T-helper 1 cell (primary cell): ENCODE measurements at places on chromosomes 1 and 21.

- DNase-seq: no peak
Measured at GRCh38 chr1:204296431-204296988, 63.2 kb downstream of the PLEKHA6 start.

GRCh38 chr1:54335011-54335754 is 71.0 kb downstream of the SSBP3 start:
- DNase-seq: no peak

DNA sequence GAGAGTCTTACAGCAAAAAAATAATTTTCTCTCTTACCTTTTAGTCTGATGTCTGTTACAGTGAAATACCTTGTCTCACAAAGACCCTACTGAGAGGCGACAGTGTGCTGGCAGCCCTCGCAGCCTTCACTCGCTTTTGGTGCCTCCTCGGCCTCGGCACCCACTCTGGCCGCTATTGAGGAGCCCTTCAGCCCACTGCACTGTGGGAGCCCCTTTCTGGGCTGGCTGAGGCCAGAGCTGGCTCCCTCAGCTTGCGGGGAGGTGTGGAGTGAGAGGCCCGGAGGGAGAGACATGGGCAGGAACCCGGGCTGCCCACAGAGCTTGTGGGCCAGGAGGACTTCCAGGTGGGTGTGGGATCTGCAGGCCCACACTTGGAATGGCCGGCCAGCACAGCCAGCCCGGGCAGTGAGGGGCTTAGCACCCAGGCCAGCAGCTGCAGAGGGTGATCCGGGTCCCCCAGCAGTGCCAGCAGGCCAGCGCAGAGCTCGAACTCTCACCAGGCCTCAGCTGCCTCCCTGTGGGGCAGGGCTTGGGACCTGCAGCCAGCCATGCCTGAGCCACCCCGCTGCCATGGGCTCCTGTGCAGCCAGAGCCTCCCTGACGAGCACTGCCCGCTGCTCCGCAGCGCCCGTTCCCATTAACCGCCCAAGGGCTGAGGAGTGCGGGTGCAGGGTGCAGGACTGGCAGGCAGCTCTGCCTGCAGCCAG is 10.8 kb upstream of the CFHR1 start:
- DNase-seq: no peak

- no peak for DNase-seq
Measured at GRCh38 chr1:151145304-151146071, 943 bp downstream of the SEMA6C start.

- no peak for DNase-seq
Measured at GRCh38 chr1:210655511-210655910, 326.8 kb downstream of the HHAT start.

- no peak for DNase-seq
Measured at GRCh38 chr1:83802023-83802422, 196.9 kb downstream of the TTLL7 start.

DNA sequence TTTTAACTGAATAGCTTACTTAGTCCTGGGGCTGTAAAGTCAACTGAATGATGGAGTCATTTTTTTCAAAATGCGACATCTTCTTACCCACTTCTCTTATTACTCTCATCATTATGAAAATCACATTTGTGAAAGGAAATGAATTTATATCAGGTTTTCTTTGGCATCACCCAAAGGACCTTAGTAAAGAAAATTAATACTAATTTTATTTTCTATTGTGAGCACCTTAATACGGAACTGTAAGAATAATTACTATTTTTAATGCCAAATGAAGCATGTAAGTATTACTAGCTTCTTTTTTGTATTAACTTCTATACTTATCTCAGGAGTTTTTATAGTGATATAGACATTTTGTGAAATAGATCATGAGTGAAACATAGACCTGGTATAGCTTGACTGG is 30.9 kb downstream of the PTPRC start:
- DNase-seq: no peak

- DNase-seq: no peak
Measured at GRCh38 chr1:182642461-182642860, 38.3 kb upstream of the RGS16 start.

GRCh38 chr1:153793261-153793972 is 18.2 kb downstream of the SLC27A3 start:
- no peak for DNase-seq

- DNase-seq: no peak
Measured at GRCh38 chr21:46286648-46287002, 483 bp downstream of the YBEY start.

DNA sequence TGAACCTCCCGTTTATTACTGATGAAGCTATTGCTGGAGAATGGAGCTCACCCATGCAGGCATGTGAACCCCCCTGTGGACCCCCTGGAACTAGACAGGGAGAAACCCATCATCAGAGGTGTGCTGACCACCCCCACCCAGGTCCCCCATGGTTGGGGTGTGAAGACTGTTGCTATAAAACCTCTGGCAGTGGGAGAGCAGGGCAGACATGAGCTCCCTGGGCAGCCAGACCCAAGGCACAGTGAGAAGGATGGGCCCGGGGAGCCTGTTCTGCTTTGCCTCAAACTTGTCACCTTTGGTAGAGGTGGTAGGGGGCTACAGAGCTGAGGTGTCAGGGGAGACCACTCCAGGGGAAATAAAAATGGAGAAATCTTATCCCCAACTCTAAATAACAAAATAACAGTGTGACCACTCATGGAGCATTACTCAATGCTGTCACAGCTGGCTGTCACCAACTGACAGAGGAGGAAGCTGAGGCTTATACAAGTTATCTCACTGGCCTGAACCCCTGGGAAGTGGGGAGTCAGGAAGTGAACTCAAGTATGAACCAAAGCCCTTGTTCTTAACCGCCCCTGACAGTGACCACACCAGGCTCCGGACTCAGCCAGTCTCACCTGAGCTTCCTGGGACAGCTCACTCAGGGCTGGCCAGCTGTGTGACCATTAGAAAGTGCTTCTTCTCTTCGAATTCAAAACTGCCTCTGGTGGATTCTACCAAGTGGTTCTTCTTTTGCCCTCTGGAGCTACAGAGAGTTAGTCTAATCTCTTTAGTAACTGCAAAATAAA is 698.8 kb downstream of the MATN1 start:
- no peak for DNase-seq

GRCh38 chr1:245332513-245332912 is 177.7 kb downstream of the KIF26B start:
- DNase-seq: no peak

DNA sequence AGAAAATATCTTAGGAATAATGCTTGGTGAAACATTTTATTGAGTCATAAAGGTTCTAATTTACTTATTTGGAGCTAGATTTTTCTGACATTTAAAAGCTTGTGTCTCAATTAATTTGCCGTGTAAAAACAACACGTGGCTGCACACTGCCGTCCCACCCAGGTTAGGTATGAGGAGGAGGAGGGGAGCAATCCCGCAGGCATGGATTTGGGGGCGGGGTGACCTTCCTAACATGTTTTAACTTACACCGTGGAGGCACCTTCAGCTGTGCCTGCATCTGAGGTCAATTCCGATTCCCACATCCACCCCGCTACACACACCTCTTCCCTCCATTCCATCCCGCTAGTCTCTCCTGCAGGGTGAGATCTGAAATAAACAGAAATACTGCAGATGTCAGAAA is 28.5 kb upstream of the UMODL1 start:
- no peak for DNase-seq

- DNase-seq: no peak
Measured at GRCh38 chr1:174766727-174767126, 233.0 kb upstream of the CACYBP start.

DNA sequence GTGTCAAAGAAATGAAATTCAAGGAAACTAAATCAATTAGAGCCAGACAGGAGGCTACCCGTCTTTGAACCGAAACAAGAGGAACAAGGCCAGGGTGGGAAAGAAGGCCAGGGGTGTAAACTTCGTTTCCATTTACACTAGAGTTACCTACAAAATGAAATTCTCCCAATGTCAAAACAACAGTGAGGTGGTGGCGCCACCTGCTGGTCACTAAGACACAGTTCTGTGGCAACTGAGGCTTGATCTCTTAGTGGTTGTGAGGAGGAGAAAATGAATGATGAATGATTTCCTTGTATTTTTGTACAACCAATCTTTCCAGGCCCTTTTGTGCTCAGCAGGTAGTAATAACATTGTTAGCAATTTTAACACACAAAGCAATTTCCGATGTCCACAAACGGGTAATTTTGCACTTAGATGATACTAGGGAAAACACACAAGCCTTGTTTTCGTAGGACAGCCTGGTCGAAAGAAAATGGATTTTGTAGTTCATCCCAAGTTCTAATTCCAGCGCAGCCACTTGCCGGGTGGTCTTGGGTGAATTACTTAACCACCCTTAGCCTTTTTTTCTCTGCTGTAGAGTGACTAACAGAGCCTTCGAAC is 54.8 kb upstream of the SOD1 start:
- peak; percentile 63 for DNase-seq

GRCh38 chr1:5650283-5651026 is 341.8 kb downstream of the NPHP4 start:
- no peak for DNase-seq

- DNase-seq: no peak
Measured at GRCh38 chr1:40817791-40818263, 34.2 kb downstream of the KCNQ4 start.

DNA sequence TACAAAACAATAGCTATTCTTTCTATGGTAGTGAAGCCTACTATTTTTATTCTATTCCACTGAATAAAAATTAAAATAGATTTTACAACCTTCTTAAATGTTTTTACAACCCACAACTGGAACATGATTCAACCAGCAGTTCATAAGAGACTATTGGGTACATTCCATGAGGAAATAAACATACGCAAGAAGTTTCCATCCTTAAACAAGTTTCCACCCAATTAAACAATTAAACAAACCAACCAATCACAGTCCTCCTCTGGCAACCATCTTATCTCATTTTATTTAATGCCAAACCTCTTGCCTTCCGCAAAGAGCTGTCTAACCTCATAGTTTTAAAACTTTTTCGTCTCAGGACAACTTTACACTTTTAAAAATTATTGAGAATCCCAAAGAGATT is 239.0 kb downstream of the RGS7 start:
- DNase-seq: no peak

- DNase-seq: no peak
Measured at GRCh38 chr1:21559788-21560567, 50.8 kb downstream of the ALPL start.

GRCh38 chr1:17199267-17200044 is 5.5 kb upstream of the PADI1 start:
- DNase-seq: no peak

DNA sequence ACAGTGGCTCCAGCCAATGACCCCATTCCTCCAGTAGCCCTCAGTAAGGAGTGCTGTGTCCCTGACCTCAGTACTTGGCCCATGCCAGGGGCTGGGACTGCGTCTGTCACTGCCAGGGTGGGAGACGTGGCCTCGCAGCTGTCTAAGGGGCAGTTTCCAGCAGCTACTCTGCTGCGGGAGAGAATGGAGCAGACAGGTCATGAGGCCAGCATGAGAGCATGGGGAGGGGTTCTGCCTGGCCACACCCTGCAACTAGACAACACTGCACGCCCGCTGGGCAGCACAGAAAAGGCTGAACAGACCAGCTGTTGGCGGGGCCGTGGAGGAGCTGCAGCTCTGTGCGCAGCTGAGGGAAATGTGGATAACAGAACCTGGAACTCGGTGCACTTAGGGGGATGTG is 91.6 kb upstream of the COL6A1 start:
- no peak for DNase-seq

GRCh38 chr1:240094041-240094722 is 2.5 kb downstream of the FMN2 start:
- DNase-seq: no peak

- DNase-seq: no peak
Measured at GRCh38 chr1:98523256-98523655, 138.3 kb upstream of the SNX7 start.

DNA sequence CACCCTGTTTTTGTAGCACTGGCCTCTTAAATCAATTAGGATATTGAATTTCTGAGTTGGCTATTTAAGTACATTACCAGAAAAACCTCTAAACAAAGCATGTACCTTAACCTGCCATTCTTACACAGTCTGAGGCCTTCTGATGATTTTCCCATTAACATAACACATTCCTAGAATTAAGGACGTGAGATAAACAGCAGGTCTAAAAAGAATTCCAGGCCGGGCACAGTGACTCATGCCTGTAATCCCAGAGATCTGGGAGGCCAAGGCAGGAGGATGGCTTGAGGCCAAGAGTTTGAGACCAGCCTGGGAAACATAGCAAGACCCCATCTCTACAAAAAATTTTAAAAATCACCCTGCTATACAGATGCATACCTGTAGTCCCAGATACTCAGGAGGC is 18.0 kb upstream of the LRRC8D start:
- no peak for DNase-seq

DNA sequence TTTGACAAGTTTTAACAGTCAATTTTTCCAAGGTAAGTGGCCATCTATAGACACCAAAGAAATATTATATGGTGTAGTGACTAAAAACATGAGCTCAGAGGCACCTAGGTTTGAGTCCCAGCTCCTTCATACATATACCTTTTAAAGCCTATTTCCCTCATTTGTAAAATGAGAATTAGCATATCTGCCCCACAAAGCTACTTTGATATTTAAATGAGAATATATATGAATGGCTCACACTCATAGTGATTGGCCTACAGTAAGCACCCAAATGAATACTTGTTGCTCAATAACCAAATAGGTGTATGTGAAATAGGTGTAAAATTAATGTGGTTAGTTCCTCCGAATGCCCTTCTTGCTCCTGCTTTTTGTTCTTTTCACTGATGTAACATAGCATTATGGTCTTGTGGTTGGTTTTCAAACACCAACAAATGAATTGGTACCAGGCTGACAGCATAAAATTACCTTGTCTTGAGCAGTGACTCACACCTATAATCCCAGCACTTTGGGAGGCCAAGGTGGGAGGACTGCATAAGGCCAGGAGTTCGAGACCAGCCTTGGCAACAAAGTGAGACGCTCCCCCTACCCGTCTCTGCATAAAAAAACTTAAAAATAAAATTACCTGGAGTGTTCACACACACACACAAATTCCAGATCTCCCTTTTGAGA is 25.3 kb downstream of the CNIH4 start:
- DNase-seq: no peak

GRCh38 chr1:119136401-119136800 is 4.1 kb downstream of the WARS2 start:
- DNase-seq: no peak

GRCh38 chr1:24743404-24744211 is 1.6 kb upstream of the CLIC4 start:
- no peak for DNase-seq

GRCh38 chr1:42999308-42999707 is 40.6 kb upstream of the SLC2A1 start:
- DNase-seq: no peak

DNA sequence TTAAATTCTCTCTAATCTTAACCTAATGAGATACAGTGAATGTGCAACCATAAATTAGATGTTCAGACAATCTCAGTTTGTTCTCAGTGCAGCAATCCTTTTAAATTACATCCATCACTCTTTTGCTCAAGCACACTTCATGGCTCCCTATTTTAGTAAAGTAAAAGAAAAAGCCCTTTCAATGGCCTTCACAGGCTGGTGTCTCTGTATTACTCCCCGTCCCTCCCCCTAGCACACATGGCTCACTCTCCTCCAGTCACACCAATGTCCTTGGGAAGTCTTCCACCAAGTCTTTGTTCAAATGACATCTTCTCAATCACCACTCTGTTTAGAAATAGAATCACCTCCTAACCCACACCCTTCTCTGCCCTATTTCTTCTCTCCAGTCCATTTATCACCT is 60.3 kb upstream of the RGS7 start:
- no peak for DNase-seq

GRCh38 chr1:22123901-22124404 is 18.9 kb downstream of the WNT4 start:
- no peak for DNase-seq

GRCh38 chr1:226110249-226111097 is 48.0 kb downstream of the H3-3A start:
- DNase-seq: peak; percentile 39
